ENCODE measurements at places on chromosomes 13 and 19. TPM values are rescaled to one million over a fixed set of nuclear protein-coding genes. Genes with fewer than 3 reads are reported as not detected.
A peak's percentile ranks its signal among the peaks of the same experiment; 100 is the strongest.

- DNase-seq: no peak
Measured at GRCh38 chr19:1481224-1481892, 2.3 kb upstream of the C19orf25 start.

DNA sequence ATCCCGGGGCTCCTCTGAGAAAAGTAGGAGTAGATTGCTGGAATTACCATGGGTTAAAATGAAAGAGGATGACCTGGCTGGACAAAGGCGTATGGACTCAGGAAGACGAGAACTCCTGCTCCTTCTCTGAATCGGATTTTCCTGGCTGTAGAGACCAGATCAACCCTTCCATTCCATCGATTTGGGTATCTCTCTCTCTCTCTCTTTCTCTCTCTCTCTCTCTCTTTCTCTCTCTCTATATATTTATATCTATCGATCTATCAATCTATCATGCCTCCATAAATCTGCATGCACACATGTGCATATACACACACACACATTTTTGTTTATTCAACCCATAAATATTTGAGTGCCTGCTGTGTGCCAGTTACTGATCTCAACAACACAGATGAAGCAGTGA, 234.9 kb downstream of the LMO7 start:
- no peak for DNase-seq

DNA sequence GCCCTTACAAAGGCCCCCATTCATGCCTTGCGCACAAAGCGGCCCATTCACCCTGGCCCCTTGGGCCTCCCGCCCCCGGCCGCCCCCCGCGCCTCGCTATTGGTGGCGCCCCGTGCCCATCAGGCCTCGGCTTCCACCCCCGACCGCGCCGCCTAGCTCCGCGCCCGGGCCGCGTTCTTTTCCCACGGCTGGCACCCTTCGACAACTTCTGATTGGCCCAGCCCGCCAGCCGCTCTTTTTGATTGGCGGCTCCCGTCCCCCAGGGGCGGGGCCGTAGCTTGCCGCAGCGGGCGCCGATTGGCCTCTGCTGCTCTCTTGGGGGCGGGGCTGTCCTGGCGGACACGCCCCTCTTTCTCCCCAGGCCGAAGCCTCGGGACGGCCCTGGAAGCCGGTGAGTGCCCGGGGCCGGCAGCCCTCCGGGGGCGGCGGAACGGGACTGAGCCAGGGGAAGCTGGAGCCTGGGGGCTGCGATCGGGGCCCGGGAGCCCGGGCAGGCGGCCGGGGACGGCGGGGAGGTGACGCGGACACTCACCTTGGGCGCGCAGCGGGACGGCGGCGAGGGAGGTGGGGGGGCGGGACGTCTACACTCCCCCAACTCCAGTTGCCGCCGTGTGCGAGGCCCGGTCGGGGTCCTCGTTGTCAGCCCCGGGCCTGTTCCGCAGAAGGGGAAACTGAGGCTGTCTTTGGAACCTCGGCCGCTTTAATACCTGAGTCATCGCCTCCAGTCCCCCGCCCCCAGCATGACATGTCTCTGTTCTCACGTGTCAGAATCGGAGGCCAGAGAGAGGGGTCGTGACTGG, at the start of gene MYH14:
MYH14 (plus strand) TSS at position 342 of the 800 bp plus-strand sequence. CDS start 6,744 bp downstream, outside the sequence.
- no peak for DNase-seq

The C19orf25 gene
- 29.9 TPM for total RNA-seq

- DNase-seq: no peak
Measured at GRCh38 chr13:41701676-41702075, 244.3 kb downstream of the RGCC start.

DNA sequence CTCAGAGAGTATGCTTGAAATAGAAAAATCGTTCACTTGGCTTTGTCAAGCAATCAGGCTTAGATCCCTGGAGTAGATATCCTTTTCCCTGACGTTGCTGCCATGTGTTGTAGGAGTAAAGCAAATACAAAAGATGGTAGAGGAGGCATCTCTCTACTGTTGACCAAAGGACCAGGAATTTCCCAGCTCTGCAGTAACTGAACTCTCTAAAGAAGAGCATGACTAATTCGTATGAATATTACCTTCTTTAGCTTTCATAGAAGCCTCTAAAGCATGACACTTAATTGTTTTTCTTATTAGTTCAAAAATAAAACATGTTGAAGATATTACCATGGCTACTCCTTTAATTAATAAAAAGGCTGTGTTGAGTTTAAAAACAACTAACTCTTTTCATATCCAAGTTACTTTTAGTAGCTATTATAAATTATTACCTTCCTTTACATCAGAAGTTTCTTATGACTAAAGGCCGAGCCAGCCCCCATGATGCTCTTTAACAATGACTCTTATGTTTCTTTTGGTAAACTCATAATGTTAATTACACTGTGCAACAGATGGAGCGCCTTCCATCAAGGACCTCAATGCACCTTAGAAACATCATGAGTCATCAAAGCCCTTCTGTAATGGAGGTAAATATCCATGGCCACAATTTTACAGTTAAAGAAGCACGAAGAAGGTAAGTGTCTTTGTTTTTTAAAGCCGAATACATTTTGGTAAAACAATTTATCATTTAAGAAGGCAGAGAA, 352.4 kb downstream of the KLF5 start:
- DNase-seq: peak; percentile 14

DNA sequence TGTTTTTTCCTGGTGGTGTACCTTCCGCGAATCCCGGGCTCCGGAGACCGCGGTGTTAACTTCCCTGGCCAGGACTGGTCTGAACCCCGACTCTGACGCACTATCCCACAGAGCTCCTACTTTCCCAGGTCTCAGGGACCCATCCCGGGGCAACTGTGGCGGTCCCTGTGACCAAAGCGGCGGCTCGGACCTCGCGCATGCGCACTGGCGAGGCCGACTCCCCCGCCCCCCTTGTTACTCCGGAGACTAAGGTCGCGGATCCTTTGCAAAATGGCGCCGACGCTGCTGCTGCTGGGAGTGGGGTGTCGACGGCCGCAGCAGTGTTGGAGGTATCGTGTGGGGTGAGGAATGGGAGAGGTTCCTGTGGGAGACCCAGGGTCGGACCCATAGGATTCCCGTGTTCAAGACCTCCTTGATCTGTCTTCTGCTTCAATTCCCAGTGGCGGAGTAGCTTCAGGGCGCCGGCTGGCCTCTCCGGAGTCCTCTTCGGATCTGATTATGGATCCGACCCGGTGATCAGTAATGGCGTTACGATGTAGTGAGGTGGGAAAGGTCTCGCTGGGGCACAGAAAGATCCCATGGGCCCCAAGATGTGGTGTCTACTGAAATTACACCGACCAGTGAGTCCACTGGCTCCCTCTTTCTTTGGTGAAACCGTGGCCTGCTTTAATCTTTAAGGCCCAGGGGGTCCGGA, 66.6 kb upstream of the ZNF527 start:
- no peak for DNase-seq

DNA sequence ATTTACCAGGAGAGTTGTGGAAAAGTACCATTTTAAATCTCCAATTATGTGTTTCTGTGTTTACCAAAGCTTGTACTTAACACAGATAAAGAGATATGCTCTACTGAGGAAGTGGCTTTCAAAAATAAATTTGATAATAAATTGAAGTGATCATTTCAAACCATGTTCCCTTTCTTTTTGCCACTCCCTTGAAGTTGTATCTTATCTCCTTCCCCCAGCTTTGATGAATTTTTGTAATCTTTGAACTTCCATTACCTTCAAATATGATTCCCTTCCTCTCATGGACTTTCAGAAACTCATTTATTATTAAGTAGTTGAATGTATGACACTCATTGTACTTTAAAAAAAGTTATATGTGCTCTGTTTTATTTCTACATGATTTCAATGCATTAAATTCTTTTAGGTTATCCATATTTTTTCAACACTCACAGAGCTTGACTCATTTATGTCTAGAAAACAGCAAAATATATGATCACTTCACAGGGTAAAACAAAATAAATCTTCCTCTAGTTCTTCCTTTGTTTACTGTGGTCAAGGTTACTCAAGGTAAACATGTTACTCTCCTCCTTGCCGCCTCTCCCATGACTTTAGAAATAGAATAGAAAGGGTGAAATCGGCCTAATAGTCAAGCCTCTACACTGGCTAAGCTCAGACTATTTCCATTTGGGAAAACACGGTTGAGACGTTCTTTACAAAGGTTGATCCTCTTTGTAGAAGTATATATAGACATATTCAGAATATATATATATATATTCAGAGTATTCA, 251.2 kb upstream of the SPRY2 start:
- DNase-seq: no peak

DNA sequence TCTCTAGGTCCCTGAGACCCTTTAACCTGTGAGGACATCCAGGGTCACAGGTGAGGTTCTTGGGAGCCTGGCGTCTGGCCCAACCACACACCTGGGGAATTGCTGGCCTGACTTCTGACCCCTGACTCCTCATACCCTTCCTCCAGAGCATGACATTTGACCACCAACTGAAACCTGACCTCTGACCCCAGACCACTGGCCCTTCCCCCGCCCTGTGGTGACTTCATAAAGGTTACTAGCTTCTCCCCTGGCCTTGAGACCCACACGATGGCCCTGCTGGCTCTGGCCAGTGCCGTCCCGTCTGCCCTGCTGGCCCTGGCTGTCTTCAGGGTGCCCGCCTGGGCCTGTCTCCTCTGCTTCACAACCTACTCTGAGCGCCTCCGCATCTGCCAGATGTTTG, at the start of gene SPACA6:
SPACA6 (plus strand) TSS at position 71 of the 400 bp plus-strand sequence; CDS start at position 268, 197 bp downstream.
- no peak for DNase-seq

GRCh38 chr13:31124204-31124603, 37.5 kb downstream of the HSPH1 start:
- no peak for DNase-seq

DNA sequence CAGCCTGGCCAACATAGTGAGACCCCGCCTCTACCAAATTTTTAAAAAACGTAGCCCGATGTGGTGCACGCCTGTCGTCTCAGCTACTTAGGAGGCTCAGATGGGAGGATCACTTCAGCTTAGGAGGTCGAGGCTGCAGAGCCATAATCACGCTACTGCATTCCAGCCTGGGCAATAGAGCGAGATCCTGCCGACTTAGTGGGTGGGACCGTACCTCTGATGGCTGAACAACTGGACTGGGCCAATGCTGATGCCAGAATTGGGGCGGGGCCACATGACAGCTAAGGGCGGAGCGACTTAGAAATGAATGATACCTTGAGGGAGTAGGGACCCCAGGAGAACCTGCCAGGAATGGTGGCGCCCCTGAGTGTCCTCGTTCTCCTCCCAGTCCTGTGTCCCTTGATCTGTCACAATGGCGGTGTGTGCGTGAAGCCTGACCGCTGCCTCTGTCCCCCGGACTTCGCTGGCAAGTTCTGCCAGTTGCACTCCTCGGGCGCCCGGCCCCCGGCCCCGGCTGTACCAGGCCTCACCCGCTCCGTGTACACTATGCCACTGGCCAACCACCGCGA, 3.6 kb downstream of the LTBP4 start:
- DNase-seq: no peak

DNA sequence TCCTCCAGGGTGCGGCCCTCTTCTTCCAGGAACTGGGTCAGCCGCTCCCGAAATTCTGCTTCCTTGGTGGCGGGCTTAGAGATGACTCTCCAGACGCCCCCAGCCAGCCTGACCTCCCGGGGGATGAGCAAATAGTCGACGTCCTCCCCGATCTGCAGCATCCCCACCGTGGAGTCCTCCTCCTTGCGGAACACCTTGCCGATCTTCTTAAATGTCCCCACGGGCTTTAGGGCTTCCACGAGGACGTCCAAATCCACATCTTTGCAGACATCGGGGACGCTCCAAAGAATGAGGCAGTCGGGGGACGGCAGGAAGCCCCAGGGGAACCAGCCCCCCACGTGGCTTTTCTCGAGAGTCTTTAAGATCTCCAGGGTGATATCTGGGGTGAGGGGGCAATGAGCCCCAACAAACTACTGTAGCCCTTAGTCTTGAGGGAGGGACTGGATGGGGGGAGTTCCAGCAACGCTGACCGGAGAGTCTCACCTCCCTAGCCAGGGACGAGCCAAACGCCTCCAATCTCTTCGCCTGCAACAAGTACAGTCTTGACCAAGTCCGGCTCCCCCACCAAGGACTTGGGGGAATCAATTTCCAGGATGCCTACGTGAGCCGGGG, 608 bp downstream of the CCDC8 start:
- no peak for DNase-seq

DNA sequence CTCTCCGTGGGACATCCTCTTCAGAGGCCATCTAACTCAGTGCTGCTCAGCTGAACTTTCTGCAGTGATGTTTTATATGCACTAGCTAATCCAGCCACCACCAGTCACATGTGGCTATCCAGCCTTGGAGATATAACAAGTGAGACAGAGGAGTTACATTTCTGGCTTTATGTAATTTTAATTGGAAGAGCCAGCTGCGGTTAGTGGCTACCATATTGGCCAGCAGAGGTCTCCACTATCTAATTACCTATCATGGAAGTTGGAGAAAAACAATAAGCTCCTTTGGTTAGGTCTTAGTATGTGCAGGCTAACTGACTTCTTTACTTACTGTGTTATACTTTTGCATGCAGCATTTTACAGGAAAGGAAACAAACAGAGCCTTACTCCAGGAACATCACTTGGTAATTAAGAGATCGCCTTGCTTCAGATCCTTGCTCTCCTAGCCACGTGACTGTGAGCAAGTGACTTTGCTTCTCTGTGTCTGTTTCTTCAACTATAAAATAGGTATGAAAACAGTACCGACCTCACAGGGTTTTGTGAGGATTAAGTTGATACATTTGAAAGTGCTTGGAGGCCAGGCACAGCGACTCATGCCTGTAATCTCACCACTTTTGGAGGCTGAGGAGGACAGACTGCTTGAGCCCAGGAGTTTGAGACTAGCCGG, 1.6 kb upstream of the KLK10 start:
- DNase-seq: peak; percentile 51

- DNase-seq: no peak
Measured at GRCh38 chr13:43961909-43962308, 82.2 kb downstream of the LACC1 start.

DNA sequence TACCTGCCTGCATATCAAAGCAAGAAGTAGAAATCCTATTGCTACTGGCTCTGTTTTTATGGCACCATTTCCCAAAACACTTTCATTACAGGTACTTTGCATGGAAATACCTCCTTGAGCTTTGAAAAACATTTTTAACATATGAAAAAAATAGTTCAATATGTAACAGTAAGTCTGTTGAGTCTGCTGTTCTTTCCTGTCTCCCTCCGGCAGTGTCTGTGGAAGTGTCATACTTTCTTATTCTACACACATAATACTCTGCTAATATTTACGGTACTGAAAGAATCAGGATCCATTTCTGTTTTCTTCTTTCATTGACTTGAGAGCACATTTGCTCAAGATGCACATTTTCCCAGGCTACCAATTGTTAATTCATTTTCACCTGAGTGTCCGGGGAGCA, 8.2 kb upstream of the SERTM1 start:
- DNase-seq: no peak

- peak; percentile 34 for DNase-seq
Measured at GRCh38 chr19:17775245-17775927, 19.6 kb upstream of the B3GNT3 start.

DNA sequence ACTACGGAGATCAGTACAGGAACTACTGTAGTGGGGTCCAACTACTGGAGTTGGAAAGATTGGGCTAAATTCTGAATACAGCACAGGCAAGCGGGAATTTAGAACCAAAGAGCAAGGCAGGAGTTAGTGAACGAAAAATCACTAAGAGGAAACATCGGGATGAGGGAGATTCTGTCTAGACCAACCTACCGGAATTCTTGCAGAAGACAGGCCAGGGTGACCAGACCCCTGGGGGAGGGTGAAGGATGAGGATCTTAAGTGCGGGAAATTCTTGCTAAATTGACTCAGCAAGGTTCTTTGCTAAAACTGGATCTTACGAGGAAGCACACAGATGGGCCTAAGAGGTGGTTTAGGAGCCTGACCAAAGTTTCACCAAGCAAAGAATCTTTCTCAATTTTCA, 13.2 kb upstream of the PSPC1 start:
- DNase-seq: no peak

The CYP4F3 gene
- not detected for total RNA-seq

Measured in HFFc6 (cell line).